ENCODE measurements at places on chromosomes 11 and 22.

- DNase-seq: no peak
Observed at GRCh38 chr11:16032974-16033373, 323.4 kb downstream of the SOX6 start.

- DNase-seq: no peak
Observed at GRCh38 chr11:16935518-16936302, 78.5 kb downstream of the PLEKHA7 start.

DNA sequence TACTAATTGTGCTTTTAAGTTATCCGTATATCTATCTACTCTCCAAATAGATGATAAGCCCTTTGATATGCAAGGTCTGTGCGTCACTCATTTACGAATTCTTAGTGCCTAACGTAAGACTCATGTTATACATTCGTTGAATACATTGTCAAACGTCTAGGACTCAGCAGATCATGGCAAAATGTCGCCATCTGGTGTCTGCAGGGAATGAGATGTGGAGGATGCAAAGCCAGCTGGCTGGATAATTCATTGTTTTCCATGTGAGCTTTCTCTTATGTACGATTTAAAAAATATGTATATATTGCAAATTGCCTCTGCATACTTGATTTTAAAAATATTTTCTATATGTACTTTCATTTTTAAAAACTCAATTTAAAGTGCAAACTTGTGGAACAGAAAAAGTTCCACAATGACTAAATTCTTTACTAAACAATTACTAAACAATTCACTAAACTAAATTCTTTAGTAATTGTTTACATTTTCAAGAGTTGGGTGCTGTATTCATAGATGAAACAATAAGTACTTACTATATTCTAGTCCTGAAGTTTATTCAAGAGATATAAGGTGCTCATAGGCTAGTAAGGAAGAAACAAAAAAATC, 33.8 kb downstream of the ZNF202 start:
- DNase-seq: peak; percentile 3

- no peak for DNase-seq
Observed at GRCh38 chr11:94960488-94960887, 12.9 kb downstream of the CWC15 start.

- no peak for DNase-seq
Observed at GRCh38 chr11:61892085-61892370, 683 bp upstream of the FADS3 start.

DNA sequence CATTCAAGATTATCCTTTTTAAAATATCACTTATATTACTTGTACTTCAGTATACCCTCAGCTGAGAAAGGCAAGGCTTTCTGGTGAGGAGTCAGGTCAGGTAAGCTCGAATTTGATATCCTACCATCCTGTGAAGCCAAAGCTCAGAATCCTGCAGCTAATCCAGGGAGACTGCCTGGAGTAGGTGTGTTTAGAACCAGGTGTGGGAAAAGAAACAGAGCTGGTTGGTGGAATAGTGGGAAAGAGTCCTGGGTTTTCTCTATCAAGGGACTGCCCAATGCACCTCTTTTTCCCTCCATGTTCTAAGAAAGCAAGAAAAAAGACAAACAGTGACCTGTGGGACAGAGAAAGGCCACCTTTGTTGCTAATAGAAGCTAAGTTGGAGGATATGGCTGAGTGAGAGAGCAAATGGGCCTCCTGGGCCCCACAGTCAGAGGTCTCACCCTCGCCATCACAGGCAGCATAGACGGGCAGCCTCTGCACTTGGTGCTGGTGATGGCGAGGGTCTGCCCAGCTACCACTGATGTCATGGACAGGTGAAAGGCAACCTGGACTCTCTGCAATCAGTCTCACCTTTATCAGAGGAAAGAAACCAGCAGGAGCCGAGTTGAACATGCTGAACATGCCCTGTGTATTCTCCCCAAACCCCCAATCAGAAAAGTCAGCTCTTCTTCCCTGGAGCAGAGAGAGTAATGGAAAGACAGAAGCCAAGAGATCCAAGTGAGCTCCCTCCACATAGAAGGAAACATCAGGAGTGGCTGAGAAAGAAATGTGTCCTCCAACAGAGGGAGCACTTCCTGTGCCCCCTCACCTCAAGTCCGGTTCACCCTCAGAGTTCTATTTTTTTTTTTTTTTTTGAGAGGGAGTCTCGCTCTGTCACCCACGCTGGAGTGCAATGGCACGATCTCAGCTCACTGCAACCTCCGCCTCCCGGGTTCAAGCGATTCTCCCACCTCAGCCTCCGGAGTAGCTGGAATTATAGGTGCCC, 491.3 kb downstream of the BUD13 start:
- DNase-seq: no peak

DNA sequence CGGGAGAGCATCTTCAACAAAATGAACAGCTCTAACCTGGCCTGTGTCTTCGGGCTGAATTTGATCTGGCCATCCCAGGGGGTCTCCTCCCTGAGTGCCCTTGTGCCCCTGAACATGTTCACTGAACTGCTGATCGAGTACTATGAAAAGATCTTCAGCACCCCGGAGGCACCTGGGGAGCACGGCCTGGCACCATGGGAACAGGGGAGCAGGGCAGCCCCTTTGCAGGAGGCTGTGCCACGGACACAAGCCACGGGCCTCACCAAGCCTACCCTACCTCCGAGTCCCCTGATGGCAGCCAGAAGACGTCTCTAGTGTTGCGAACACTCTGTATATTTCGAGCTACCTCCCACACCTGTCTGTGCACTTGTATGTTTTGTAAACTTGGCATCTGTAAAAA, 109.9 kb downstream of the ARHGAP8 start:
- no peak for DNase-seq
